ENCODE measurements at places on chromosomes 16 and 17. TPM values are rescaled to one million over a fixed set of nuclear protein-coding genes. Genes with fewer than 3 reads are reported as not detected.

The ZPBP2 gene
- not detected for total RNA-seq

The MYH13 gene
- 1.4 TPM for total RNA-seq

The TMC7 gene
- 2.4 TPM for total RNA-seq

DNA sequence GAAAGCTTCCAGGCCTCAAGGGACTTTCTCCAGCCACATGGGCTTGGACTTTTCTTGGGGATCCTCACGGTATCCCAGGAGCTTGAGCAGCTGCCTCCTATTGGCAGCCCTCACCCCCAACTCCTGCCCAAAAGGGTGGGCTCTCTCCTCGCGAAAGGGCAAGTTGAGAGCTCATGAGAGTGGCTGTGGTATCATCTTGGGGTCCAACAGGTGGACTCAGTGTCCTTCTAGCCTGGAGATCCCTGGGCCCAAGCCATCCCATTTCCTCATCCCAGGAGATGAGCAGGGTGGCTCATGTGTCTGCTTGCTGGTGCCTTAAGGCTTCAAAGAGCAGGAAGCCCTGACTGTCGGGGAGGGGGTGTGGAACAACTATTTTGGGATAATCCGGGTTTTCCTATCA, 17.7 kb downstream of the TBX4 start:
- DNase-seq = no peak

GRCh38 chr17:37180376-37180775, 195.4 kb upstream of the C17orf78 start:
- DNase-seq = no peak

DNA sequence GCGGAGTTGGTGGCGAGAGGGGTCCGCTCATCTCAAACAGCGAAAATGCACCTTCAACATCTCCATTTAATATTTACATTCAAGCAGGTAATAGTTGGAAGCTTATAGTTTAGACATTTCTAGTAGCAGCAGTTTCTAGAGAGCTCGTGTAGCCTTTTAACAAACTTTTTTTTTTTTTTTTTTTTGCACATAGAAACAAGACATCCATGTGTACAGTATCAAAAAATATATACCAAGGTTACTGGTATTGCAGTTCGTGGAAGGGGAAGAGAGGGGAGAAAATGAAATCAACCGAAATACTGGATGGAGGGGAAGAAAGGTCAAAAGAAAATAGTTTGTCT, 6.2 kb downstream of the CBX4 start:
- no peak for DNase-seq

GRCh38 chr17:74569020-74570003, 2.0 kb upstream of the CD300H start:
- DNase-seq = peak; percentile 52

DNA sequence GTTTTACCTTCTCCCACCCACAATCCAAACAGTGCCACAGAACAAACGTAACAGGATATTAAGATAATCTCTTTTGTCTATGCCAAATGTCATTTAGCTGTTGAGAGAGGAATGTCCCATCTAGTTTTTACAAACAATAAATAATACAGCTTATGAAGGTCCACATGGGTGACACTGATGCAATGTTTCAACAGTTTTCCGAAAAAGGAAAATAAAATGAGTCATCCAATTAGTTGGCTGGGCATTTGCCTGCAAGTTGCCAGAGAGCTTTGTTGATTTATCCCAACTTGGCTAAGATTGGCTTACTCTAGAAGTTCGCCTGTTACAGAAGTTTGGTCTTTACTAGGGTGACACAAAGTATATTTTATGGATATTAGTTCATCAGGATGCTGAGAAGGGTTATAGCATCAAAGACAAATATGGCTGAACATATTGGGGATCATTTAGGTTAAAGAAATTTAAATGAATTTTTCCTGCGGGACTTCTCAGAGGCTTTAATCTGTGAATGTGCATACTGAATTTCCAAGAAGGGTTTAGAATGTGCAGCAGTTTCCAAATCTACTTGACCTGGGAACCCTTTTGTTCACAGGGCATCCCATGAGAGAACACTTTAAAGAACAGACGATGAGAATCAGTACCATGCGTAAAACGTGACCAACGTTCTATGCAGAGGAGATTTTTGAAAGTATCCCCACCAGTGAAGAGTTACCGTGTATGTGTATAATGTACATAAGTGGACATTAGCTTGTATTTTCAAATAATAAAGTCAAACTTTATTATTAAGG, 73.1 kb downstream of the CDH13 start:
- peak; percentile 45 for DNase-seq

- peak; percentile 60 for DNase-seq
Observed at GRCh38 chr17:17134957-17135333, 71.2 kb downstream of the PLD6 start.

GRCh38 chr17:79988185-79988971, 47.3 kb downstream of the TBC1D16 start:
- DNase-seq = no peak

DNA sequence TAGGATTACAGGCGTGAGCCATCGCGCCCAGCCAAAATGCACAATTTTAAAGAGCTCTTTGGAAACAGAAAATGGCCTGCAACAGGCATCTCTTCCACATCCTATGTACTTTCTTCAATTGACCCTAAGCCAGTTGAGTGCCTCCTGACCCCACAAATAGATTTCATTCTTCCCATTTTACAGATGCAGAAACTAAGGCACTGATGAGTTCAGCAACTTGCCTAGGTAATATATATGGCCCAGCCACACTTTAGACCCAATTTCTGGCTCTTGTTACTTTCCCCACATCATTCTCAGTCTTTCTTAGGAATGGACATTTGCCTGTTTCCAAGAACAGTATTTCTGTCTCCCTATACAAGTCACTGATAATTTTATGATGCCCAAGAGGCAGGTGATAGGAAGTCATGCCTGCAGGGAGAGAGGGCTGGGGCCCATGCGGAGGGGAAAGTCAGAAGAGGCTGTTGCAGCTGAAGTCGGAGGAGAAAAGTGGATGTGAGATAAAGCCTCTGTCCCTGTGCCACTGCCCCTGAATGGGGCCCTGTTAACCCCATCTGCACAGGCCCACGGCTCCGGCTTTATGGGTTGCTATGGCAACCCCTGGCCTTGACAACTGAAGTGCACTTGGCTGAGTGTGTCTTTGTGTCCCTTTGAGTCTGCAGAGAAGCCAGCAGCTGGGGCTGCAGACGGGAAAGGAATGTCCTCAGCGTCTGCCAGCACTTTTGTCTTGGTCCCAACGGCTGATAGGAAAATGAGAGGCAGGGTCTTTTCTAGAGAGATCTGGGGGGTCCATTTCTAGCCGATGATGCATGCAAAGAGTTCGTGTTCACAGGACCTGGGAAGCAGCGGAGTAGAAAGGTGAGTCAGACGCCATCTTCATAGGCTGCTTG, 45.9 kb downstream of the ABAT start:
- peak; percentile 96 for DNase-seq

DNA sequence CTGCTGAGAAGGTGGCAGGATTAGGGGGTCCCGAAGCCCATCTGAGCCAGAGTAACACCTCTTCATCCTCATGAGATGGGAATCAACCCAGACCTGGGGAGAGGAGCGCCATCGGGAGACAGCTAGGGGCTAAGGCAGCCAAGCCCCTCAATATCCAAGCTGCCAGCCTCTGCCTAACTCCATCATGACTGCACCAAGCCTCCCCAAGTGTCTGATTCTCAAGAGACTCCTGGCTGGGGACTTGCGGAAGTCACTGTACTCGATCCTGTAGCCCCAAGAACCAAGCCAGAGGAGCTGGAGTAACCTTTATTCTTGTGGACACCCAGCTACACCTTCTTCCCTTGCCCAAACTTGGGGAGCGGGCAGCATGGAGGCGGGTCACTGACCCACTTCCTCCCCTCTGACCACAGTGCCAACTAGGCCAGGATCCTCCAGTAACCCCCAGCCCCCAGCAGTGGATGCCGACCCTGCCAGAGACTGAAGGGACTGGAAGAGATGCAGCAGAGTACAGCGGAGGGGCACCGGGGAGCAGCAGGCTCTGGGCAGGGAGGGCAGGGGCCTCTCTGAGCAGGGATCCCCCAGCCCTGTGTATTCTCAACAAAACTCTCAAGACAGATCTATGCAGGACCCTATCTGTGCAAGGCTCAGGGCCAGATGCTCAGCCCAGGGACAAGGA, 13.3 kb downstream of the HDAC5 start:
- no peak for DNase-seq

GRCh38 chr16:6708576-6709215, 623.9 kb upstream of the RBFOX1 start:
- no peak for DNase-seq

GRCh38 chr16:8568231-8568617, 22.1 kb downstream of the TMEM114 start:
- DNase-seq = no peak

DNA sequence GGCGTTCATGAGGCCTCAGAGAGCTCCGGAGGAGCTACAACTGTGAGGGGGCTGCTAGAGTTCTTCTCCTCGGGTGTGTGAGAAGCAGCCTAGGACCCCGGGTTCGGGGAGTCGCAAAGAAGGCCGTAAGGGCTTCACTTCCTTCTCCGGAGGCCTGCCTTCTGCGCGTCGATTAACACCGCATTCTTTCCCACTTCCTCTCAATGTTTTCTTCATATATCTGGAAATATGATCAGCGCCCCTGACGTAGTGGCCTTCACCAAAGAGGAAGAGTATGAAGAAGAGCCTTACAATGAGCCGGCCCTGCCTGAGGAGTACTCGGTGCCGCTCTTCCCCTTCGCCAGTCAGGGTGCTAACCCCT, 449 bp downstream of the SMCR8 start:
- DNase-seq = no peak
